Tibial nerve (tissue), 4 donors: ENCODE measurements at places on chromosomes 6 and 20. TPM values are rescaled to one million over a fixed set of nuclear protein-coding genes. Genes with fewer than 3 reads are reported as not detected.

- no peaks in the 10 kb centered on the region for H3K36me3 ChIP-seq
- no peak overlapping the region for H3K4me3 ChIP-seq
- H3K4me1 ChIP-seq: no peaks in the 10 kb centered on the region
- no peak overlapping the region for H3K27ac ChIP-seq
Observed at GRCh38 chr6:147161974-147162495, 42.2 kb upstream of the STXBP5 start.

DNA sequence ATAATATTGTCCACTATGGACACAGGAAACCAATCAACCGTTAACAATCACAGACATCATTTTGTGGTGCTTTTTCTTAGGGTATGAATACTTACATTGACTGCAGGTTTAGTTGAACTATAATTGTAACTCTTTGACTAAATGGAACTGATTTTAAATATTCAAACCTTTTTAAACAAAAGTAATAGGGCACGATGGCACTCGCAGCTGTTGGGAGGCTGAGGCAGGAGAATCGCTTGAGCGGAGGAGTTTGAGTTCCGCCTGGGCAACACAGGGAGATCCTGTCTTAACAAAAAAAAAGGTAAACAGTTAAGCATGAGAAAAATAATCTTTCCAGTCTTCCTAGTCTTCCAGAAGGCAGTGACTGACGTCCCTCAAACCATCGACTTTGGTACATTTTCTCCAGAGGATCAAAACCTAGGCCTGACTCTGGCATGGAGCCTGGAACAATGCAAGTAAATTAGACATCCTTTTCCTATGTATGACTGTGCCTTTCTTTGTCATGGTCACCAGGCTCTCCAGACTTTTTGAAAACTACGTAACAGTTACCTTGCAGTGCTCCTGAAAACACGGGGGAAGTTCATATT is 16.6 kb upstream of the PRDM13 start:
- H3K27ac ChIP-seq: no peak overlapping the region
- peaks cover 15% of the 10 kb centered on the region for H3K27me3 ChIP-seq
- no peaks in the 10 kb centered on the region for H3K36me3 ChIP-seq
- peaks cover 45% of the 10 kb centered on the region for H3K4me1 ChIP-seq

Gene SIM1
- not detected for total RNA-seq

GRCh38 chr6:99543968-99544367 is 24.5 kb downstream of the CCNC start:
- H3K36me3 ChIP-seq: no peaks in the 10 kb centered on the region
- no peak overlapping the region for H3K27ac ChIP-seq
- H3K4me1 ChIP-seq: no peaks in the 10 kb centered on the region
- no peak for DNase-seq
- no peak overlapping the region for H3K4me3 ChIP-seq

DNA sequence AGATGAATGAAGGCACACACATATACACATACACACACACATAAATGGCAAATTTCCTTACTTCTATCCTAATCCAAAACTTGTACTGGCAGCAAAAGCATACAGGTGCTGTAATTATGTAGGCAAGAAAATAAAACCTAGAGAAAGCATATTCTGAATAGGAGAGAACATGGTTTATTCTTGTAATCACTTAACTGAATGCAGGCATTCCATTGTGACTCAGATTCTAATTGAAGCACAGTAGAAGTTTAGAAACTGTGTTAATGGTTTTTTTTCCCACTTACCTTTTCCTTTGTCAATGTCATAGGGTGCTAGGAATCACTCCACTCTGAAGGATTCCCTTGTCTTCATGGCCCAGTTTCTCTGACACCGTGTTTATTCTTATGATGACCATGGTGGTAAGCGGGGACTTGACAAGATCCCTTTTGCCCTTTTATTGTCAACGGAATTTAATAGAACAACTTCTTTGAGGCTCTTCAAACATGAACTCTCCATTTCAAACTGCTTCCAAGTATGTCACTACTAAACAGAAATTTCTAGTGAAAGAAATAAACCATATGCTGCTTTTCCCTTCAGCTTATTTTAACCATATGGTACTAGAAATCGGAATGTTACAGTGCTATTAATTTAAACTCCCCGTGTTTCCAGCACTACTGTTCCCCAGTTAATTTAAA is 164.2 kb downstream of the OGFRL1 start:
- DNase-seq: no peak
- H3K4me1 ChIP-seq: no peaks in the 10 kb centered on the region
- no peak overlapping the region for H3K27ac ChIP-seq

DNA sequence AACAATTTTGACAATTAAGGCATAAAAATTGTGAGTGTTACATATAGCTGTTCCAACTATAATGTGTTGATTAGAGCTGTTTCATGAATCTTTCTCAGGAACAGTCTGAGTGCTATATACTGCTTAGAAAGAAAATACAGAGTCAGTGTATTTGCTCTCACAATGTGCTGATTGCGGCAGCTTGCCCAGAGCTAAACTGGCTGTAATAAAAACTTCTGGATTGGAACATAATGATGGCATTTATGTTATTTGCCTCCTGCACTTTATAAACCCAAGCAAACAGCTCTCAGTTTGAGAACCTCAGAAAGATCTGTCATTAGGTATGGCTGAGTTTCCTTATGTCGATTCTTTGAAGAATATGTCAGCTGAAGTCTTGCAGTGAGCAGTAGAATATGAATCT is 29.5 kb downstream of the FLRT3 start:
- H3K4me3 ChIP-seq: no peak overlapping the region
- no peaks in the 10 kb centered on the region for H3K4me1 ChIP-seq
- no peaks in the 10 kb centered on the region for H3K27me3 ChIP-seq
- DNase-seq: no peak
- no peak overlapping the region for H3K27ac ChIP-seq

DNA sequence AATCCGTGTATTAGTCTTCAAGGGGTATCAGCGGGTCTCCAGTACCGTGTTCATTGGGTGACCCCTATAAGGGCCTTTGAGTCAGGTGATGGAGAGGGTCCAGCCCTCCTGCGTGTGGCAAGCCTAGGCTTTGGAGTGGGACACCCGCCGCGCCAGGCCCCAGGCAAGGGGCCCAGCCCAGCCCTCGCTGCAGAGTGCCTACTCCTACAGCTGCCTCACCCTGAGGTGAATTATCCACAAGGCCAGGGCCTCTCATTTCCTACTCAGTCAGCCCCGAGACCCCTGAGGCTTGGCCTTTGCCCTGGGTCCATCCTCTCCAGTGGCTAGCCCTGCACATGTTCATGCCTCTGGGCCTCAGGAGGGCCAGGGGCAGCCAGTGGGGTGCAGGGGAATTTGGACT is 45.1 kb downstream of the TMEM242 start:
- no peak overlapping the region for H3K4me3 ChIP-seq
- DNase-seq: no peak
- no peaks in the 10 kb centered on the region for H3K27me3 ChIP-seq

DNA sequence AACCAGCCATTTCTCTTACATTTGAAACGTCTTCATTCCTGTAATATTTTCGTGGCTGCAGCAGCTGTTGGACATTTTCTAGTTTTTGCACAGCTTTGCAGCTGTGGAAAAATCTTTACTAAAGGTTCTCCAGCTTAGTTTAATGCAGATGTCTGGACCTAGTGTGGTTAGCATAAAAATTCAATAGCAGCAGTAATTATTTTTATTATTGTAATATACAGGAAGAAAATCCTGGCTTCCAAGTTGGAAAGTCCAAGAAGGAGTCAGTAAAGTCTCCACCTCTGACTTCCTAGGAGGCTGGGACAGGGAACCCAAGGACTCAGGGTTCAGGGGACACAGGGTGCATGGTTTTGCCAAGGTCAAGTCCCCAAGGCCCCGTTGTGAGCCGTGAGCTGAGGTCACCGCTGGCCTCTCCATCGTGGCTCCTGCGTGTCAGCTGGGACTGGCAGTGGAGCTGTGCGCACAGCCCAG is 230.6 kb downstream of the FNDC1 start:
- H3K27ac ChIP-seq: no peak overlapping the region
- H3K36me3 ChIP-seq: no peaks in the 10 kb centered on the region
- H3K4me3 ChIP-seq: no peak overlapping the region
- no peaks in the 10 kb centered on the region for H3K27me3 ChIP-seq
- H3K4me1 ChIP-seq: no peaks in the 10 kb centered on the region

Gene WFDC5
- total RNA-seq: not detected

DNA sequence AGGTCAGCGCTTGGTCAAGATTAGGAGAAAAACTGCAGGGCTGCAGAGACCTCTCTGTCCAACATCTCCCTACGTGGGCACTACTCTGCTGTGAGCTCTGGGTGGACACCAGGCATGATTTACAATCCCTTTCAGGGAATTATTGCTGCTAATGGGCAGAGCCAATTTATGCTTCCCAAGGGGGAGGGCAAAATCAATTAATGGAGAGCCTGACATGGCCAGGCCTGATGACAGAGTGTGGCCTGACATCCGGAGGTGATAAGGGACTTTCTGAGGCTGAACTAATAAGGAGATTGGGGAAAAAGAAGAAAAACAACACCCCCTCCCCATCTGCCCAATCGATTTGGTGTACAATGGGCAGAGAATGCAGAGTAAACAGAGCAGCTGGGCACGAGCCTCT is 5.0 kb upstream of the KCNK16 start:
- no peaks in the 10 kb centered on the region for H3K27me3 ChIP-seq

Gene WFDC2
- total RNA-seq: not detected

DNA sequence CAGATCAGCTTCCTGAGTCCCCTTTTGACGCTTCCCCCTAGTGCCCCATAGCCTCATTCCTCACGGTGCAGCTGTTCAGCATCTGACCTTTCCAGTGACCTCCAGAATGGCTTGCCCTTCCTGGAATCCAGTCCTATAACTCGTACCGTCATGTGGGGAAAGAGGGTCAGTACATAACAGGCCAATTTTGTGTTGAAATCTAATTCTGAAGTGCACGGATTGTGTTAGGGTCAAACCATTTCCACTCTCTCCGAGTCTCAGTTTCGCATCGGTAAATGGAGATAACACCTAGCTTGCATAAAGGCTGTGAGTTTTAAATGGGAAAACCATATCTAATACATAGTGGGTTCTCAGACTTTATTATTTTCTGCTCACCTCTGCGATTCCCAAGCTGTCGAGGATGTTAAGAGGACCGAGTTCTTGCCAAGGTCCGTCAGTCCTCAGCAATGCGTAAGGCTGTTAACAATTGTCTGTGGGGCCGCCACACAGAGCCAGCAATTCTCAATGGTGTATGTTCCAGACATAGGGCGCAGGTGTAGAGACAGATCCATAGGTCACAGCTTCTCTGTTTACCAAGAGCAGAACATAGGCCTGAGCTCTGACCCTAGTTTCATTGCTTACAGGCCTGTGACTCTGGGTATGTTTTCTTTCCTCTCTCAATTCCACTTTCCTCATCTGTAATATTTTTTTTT is 45.5 kb upstream of the CCR6 start:
- H3K27ac ChIP-seq: no peak overlapping the region
- no peaks in the 10 kb centered on the region for H3K27me3 ChIP-seq
- no peak for DNase-seq
- no peaks in the 10 kb centered on the region for H3K4me1 ChIP-seq
- no peak overlapping the region for H3K4me3 ChIP-seq

DNA sequence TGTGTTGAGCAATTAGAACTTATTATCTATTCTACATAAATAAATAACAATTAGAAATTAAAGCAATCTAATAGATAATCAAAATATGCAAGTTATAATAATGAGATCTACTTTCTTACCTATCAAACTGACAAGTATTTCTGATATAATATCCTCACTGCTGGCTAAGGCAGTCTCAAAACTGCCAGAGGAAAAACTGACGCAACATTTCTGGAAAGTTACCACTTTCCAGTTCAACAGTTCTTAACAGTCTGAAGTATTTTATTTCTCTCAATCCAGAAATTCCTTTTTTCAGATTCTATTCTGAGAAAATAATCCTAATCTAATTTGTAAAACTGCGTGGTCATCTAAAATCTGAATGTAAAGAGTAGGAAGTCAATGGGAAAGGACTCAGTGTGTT is 121.0 kb downstream of the TRDN start:
- no peaks in the 10 kb centered on the region for H3K27me3 ChIP-seq
- peaks cover 18% of the 10 kb centered on the region for H3K4me1 ChIP-seq
- no peak overlapping the region for H3K4me3 ChIP-seq

- no peak overlapping the region for H3K27ac ChIP-seq
- H3K4me1 ChIP-seq: no peaks in the 10 kb centered on the region
- H3K36me3 ChIP-seq: no peaks in the 10 kb centered on the region
- no peak overlapping the region for H3K4me3 ChIP-seq
- H3K27me3 ChIP-seq: no peaks in the 10 kb centered on the region
Observed at GRCh38 chr20:62493253-62493885, 17.6 kb upstream of the GATA5 start.

- no peak for DNase-seq
- H3K4me3 ChIP-seq: no peak overlapping the region
- peak overlapping the region; percentile 55 for H3K27ac ChIP-seq
- H3K4me1 ChIP-seq: peaks cover 5% of the 10 kb centered on the region
Observed at GRCh38 chr6:121652223-121652622, 216.8 kb downstream of the GJA1 start.

- DNase-seq: no peak
- no peak overlapping the region for H3K4me3 ChIP-seq
Observed at GRCh38 chr6:19501737-19502245, 335.4 kb upstream of the ID4 start.

DNA sequence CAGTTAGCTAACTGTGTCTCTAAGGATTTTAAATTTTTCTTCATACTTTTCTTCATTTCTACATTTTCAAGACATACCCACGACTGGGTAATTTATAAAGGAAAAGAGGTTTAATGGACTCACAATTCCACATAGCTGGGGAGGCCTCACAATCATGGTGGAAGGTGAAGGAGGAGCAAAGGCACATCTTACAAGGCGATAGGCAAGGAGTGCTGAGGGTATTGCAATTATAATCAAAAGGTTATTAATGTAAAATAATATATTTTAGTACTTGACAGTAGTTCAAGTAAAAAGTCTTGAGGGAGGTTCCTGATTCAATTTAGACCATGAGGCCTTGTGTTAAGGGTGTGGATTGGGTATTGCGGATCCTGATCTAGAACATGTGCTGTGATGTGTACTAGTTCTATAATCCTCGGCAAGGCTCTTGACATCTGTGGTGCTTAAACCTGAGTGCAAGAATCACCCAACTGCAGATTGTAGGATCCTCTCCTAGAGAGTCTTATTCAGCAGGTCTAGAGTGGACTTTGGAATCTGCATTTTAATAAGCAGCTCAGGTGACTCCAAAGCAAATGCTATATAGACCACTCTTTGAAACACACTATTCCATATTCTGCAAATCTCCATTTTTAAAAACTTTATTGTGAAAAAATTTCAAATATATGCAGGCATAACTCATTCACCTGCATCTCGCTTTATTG is 7.2 kb upstream of the ABCC10 start:
- H3K27ac ChIP-seq: no peak overlapping the region
- no peaks in the 10 kb centered on the region for H3K27me3 ChIP-seq
- no peak for DNase-seq

DNA sequence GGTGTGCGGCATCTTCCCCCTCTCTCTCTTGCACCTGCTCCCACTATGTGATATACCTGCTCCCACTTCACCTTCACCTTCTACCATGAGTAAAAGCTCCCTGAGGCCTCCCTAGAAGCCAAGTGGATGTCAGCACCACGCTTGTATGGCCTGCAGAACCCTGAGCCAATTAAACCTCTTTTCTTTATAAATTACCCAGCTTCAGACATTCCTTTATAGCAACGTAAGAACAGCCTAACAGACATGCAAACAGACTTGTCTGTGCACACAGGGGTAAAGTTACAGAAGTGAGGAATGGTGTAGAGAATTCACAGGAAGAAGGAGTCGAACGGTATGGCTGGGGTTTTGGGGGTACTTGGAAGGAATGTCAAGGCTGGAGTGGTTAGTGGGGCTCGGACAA is 14.8 kb upstream of the TGM2 start:
- H3K36me3 ChIP-seq: no peaks in the 10 kb centered on the region
- no peak overlapping the region for H3K4me3 ChIP-seq
- no peak overlapping the region for H3K27ac ChIP-seq
